Suppressor macrophage (primary cell): ENCODE measurements at places on chromosomes 1 and 21.

GRCh38 chr1:118275472-118276115, 90.6 kb upstream of the SPAG17 start:
- DNase-seq: no peak

DNA sequence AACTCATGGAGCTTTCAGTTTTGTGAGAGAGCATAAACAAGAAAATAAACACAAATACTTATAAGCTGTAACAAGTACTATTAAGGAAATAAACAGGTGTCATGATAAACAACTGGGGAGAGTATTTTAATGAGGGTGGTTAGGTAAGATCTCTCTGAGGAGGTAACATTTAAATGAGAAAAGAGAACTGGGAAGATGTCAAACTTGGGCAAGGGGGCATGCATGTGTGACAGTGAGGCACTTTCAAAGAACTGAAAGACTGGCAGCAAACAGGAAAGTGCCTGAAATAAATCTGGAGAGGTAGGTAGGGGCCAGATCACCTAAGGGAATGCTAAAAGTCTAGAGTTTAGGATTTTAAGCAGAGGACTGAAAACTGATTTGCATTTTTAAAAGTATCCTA, 37.8 kb downstream of the NSL1 start:
- no peak for DNase-seq

DNA sequence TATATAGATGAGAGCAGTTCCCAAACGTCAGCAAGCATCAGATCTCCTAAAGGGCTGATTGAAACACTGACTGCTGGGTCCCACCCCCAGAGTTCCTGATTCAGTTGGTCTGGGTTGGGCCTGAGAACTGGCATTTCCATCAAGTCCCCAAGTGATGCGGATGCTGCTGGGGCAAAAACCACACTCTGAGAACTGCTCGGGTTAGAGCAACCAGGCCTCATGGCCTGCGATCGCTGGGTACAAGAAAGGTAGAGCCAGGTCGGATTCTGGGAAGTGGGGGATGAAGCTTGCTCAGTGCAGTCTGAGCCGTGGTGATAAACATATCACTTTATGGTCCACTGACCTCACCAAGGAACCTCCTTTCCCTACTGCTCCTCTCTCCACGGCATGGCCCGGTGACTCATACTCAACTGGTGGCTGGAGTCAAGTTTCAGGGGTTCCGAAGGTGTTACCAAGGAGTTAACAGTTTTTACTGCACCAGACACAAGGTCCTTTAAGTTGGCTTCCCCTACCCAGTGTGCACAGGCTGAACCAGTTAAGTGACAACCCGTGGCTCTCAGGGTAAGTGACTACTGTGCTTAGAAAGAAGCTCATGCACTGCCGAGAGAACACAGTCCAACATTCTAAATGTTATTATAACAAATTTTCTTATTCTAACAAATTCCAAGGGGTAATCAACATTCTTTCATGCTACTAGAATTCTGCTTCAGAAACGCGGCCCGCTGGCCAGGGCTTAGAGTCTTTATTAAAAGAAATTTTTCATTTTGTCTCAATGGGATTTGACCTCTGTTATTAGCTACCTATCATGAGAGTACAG, 153.5 kb downstream of the TGFBR3 start:
- no peak for DNase-seq

GRCh38 chr1:162328512-162328911, 48.1 kb downstream of the SPATA46 start:
- DNase-seq: no peak

DNA sequence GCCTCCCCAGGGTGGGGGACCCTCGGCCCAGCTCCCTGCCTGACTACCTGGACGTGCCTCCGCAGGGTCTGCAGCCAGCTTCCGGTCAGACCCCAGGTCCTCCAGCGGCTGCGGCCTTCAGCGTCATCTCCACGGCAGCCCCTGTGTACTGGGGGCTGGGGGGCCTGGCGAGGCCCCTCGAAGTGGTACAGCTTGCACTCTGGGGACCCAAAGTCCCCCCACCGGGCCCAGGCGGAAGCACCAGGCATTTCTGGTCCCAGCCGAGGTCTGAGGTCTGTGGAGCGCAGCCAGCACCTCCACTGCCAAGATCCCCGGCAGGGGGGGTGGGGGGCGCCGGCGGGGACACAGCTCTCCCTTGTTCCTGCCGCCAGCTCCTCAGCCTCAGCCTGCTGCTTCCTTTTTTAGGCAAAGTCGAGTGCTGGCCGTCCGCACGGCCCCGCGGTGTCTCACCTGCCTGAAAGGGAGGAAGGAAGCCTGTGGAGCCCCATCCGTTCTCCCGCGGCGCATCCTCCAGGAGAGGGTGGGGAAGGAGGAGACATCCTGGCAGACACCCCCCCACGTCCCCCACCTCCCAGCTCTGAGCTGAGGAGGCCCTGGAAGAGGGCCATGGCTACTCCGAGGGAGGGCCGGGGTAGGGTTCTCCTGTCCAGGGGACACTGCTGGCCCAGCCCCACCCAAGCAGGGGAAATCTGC, 1.2 kb upstream of the VWA1 start:
- no peak for DNase-seq

GRCh38 chr1:222061711-222062359, 319.9 kb upstream of the DUSP10 start:
- DNase-seq: no peak

DNA sequence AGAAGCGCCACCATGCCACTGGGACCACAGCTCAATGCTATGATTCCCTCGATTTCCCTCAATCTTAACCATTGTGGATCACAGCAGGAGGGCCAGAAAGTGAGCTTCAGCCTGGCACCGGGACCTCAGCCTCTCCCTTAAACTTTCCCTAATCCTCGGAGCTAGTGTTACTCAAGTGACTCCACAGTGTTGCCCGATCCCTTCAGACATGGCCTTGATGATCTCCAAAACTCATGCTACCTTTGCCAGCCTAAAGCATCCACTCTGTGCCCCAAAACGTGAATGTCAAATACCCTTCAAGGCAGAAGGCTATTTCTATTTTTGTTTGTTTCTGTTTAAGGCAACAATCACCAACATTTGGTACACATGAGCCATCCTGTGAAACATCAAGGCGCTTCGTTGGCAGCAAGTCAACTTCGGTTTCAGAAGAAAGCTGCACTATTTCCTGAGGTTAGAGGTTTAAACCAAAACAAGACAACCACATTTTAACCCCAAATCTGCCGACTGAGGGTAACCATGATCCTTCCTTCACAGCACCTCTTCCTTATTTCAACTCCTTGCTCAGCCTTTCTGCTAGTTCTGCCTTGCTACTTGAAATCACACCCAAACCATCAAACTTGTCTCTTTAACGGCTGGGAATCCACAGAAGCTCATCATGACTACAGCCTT, 94.4 kb upstream of the KRTAP19-8 start:
- peak; percentile 11 for DNase-seq

DNA sequence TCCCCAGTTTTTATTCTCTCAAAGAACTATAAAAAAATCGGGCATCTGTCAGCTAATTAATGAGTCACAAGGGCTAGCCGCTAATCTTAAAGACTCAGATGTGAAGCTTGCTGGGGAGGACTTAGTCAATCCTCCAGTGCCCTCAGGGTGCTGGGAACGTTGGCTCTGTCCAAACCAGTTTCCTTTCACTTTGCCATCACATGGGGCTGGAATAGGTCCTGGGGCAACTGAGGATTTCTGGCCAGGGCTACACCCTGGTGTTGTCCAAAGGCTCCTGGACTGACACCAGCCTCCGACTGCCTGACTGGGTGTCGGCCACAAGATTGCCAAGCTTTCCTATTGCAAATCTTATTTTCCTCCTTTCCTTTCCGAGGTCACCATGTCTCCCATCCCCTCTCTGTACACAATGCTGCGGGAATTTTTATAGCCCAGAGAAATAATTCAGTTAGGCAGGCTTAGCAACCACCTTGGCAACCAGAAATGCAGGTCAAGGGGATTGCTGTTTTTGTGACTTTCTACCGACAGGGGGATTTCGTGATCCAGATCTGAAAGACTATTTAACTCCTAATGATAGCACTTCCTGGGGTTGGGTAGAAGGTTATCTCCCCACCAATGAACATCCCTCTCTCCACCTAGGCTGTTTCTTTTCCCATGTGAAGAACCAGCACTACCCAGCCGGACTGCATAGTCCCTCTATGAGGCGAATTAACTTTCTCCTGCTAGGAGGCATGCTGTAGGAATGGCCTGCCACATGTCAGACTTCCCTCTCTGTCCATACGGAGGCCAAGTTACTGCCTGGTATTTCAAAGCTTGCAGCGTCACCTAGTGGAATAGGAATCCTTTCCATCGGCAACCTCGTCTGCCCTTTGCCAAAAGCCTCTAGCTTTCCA, 29.9 kb upstream of the CTBS start:
- no peak for DNase-seq

DNA sequence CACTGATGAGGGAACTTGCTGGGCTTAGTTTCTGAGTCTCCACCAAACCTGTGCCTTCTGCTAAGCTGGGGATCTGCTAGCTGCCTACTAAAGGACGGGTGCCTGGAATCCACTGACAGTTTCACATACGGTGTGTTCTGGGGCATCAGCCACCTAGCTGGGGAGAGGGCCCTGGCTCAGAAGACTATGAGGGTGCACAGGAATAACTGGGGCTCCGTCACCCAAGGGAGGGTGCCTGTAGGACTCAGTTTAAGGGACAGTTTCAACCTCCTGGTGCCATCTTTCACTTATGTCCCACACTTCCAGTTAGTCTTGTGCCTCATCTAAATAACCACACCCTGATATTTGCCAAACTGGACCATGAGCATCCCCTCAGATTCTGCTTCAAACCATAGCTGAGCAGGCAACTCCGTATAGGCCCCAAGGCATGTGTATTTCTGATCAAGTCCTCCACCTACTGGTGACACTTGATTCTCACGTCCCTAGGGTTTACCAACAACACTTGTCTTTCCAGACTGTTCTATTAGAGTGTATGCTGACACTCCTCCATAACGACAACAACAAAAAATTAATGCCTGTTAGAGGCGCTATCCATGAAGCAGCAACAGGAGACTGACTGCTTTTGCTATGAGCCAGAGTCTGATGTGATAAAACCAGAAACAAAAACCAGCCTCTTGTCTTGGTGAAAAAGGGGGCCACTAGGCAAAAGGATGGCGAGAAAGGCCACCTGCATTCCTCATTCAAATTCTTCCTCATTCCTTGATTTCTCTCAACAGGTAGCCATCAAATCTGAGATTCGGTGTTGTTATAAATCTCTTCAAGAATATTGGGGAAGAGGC, 55.0 kb upstream of the PAXBP1 start:
- peak; percentile 76 for DNase-seq

- no peak for DNase-seq
Measured at GRCh38 chr1:168428063-168428731, 115.6 kb downstream of the XCL2 start.

GRCh38 chr1:6491480-6491962, at the start of gene PLEKHG5:
TSS of gene PLEKHG5 (minus strand) at chr1:6491667. CDS start at chr1:6477571, 14,096 bp downstream.
- no peak for DNase-seq

DNA sequence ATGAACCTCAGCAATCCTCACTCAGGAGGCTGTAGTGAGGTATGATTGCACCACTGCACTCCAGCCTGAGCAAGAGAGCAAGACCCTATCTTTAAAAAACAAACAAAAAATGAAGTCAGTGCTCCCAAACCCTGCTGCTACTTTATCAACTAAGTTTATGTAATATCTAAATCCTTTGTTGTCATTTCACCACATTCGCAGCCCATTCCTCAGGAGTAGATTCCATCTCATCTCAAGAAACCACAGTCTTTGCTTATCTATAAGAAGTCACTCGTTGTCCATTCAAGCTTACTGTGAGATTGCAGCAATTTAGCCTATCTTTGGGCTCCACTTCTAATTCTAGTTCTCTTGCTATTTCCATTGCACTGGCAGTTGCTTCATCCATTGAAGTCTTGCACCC, 44.3 kb upstream of the RGL1 start:
- no peak for DNase-seq

DNA sequence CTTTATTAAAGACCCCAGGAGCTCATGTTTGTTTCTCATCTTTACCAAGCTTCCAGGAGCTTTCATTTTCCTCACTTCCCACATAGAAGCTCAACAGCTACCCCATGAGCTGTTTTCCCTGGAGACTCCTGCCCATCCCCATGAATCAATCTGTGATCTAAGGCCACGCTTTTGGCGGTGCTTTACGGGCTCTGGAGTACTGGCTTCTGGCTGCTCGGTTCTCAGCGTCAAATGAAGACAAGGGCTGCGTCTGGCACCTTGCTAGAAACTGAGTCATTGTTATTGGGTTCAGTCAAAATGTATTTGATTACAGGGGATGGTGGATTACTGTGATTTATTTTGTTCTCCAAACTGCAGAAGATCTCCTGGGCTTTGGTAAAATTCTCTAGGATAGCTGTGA, 39.9 kb downstream of the ACP6 start:
- DNase-seq: no peak
